AG08395 (cell line): ENCODE measurements at places on chromosomes 16 and 17.

DNA sequence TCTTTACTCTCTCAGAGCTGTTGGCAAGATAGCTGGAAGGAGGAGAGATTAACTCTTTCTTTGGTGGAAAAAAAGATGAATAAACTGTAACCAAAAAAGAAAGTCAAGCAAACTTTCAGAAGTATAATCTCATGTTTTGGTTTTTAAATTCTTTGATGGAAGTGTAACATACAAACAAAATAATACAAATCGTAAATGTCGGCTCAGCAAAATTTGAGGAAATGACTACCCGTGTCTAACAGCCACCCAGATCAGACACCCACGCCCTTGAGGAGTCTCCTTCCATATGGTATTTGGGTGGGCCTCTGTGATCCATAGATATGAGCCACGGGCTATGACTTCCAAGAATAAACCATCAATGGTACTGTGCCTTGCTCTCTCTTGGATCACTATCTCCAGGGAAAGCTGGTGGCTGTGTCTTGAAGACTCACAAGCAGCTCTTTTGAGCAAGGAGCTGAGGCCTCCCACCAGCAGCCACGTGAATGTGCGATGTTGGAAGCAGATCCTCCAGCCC is 9.6 kb upstream of the CD300C start:
- no peak for DNase-seq

DNA sequence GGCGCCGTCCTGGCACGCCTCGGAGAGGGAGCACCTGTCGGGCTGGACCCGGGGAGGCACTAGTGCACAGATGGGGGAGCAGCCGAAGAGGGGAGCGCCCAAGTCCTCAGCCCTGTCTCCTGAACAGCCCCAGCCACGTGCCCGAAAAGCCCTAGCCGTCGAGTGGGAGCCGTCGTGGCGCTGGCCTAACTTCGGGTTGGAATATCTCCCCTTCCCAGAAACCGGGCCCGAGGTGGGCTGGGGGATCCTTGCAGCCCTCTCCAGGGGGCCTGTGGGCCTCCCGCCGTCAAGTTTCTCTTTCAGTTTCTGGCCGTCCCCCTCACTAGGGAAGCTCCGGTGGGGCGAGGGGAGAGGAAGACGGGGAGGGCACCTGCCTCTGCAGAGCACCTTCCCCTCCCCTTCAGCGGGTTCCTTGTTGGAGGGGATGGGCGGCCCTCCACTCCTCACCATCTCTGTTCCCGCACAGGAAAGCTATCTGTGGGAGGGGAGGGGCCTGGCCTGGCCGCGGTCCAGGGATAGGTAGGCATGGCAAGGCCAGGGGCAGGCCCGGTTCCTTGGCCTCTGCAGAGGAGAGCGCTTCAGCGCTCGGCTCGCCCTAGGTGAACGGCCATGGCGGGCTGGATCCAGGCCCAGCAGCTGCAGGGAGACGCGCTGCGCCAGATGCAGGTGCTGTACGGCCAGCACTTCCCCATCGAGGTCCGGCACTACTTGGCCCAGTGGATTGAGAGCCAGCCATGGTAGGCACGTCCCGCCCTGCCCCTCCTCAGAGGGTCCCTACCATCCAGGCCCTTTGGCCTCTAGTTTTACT is 709 bp downstream of the STAT5A start:
- DNase-seq, result no peak

DNA sequence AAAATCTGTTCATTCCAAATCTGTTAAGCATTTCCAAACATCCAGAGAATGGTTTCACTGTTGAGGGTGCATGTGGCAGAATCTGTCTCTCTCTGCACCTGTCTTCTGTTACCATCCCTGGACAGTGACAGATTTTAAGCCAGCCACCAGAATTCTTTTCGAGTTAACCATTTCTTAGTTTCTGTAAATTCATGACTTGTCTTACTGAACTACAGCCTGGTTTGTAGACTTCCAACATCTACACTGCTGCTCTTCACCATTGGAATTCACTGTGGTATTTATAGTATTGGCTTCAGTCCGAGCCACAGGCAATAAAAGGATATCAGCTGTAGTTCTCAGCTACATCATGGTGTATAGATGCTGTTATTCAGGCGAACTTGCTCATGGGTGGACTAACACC is 47.6 kb downstream of the GOSR1 start:
- peak; percentile 49 for DNase-seq

- DNase-seq, result no peak
These were observed 220.4 kb upstream of the CACNG5 start for GRCh38 chr17:66614469-66614868.

DNA sequence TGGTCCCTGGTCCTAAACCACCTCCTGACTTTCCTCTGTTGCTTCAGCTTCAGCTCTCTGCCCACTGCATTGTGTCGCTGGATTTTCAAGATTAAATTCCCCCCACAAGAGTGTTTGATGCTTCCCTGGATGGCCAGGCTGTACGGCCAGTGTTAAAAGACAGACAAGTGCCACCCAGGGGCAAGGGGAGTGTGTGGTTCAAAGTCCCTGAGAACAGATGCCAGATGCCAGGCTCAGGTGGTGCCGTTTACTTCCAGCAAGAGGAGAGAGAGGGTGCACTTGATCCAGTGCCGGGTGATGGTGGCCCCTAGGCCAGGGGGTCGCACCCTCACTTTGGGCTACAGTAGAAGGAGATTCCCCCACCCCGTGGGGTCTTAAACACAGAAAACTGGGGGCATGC is 109.2 kb downstream of the RPTOR start:
- DNase-seq, result no peak

- DNase-seq, result no peak
These were observed 10.9 kb downstream of the ABCC1 start for GRCh38 chr16:15960124-15960971.

DNA sequence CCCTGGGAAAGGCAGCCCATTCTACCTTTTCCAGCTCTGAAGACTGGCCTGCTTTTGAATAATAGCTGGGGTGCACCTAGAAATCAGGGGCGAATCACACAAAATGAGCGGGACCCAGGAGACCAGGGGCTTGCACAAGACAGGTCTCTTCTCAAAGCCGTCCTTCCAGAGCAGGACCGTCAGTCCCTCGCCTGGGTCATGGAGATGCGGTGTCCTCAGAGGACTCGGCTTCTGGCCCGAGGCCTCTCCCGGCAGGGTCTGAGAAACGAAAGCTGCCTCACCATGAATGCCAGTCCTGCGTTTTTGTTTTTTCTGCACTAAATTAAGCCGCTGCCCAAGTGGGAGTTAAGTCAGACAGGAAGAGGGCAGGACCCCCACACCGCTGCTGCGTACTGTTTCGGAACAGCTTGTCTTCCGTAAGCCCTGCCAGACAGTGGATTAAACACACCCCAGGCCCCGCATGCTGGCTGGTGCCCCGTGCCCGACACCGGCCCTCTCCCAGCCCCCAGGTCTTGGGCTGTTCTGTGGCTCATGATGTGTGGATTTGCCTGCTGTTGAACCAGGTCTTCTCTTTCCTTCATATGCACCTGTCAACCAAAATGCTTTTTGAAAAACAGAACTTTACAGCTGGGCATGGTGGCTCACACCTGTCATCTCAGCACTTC is 142.1 kb upstream of the RPH3AL start:
- no peak for DNase-seq
